ENCODE measurements at places on chromosomes 3 and 15.

DNA sequence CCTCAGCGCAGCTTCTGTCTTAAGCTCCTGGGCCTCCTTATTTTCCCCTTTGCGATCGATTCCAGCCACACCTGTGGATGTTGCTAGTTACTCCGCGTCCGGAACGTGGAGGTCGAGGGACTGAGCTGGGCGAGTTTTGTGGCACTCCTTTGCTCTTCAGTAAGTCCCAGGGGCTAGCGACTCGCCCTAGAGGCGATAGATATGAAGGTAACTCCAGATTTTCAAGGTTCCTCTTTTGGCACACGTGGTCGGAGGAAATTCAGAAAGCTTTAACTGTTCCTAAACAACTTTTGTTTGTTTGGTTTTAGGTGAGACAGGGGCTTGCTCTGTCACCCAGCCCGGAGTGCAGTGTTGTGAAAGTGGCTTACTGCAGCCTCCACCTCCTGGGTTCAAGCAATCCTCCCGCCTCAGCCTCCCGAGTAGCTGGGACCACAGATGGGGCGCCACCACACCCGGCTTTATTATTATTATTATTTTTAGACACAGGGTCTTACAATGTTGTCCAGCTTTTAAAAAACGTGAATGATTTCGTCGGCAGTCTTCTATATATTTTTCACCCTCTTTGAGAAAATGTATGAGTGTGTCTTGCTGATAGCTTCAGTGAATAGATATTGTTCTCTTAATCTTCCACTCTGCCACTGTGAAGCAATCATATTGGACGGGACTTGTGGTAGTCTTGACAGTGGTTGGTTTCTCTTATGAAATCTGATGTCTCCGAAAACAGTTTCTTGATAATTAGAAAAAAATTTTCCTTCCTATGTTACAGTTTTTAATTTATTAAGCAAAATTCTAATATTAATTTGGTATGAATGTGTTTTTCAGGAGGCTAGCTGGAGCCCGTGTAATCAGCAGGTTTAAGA is 785 bp downstream of the MFSD1 start:
- no peak for DNase-seq

- no peak for DNase-seq
Measured at GRCh38 chr3:52090131-52090932, 34.0 kb upstream of the DUSP7 start.

GRCh38 chr15:76147906-76148570 is 88.3 kb downstream of the TMEM266 start:
- no peak for DNase-seq

GRCh38 chr3:14685179-14685578 is 10.2 kb downstream of the C3orf20 start:
- DNase-seq, result no peak

- no peak for DNase-seq
Measured at GRCh38 chr15:65450556-65450955, 27.8 kb upstream of the IGDCC4 start.

GRCh38 chr3:64022451-64023186 is 675 bp downstream of the PSMD6 start:
- DNase-seq, result no peak

GRCh38 chr15:100778831-100779288 is 100.8 kb upstream of the ALDH1A3 start:
- no peak for DNase-seq

- no peak for DNase-seq
Measured at GRCh38 chr3:63051920-63052319, 176.7 kb upstream of the CADPS start.

- no peak for DNase-seq
Measured at GRCh38 chr15:67885861-67886260, 46.0 kb upstream of the RNU6-1 start.

DNA sequence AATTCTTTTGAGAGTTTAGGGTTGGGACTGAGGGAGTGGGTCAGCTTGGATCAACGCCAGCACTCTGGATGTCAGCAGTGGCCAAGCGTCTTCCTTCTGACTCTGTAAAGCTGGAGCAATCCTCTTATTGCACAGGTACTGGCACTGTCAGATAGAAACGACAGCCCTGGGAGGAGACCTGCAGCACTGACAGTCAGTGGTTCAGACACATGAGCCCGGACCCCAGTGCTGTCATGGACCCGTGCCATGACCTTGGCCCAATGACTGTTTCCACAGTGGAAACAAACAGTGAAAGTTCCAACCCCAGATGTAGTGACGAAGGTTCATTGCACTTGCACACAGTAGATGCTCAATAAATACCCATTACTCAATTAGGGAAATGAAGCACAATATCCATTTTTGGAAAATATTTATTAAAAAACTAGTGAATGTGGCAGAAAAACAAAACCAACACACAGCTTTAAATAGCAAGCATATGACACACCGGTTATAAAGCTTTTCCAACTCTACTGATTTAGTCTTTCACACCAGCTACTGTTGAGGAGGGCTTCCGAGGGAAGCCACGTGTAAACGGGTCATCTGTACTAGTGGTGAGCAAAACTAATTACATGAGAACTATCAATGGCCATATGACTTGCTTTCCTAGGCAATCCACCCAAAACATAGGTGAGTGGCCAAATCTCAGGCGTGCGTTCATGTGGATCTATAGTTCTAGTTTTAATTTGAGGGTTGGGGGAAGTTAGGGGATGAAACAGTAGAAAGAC is 22.1 kb downstream of the SIAH2 start:
- DNase-seq, result no peak

- DNase-seq, result no peak
Measured at GRCh38 chr15:51677452-51677851, 3.9 kb upstream of the SCG3 start.

DNA sequence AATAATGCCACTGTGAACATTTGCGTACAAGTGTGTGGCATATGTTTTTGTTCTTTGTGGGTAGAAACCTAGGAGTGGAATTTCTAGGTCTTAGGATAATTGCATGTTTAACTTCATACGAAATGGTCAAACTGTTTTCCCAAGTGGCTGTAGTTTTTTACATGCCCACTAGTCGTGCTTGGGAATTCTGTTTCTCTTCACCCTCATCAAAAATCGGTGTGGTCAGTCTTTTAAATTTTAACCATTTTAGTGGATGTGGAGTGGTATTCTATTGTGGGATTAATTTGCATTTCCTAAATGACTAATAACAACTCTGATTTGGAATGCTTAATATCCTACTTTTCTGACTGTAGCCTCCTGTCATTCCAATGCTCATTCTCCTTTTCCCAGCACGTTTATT is 27.6 kb downstream of the ZFAND6 start:
- no peak for DNase-seq
